Ascending aorta (tissue), 2 donors: ENCODE measurements at places on chromosomes 11 and 22. TPM values are rescaled to one million over a fixed set of nuclear protein-coding genes. Genes with fewer than 3 reads are reported as not detected.

GRCh38 chr11:86021377-86021776 is 47.5 kb downstream of the PICALM start:
- no peak for DNase-seq

DNA sequence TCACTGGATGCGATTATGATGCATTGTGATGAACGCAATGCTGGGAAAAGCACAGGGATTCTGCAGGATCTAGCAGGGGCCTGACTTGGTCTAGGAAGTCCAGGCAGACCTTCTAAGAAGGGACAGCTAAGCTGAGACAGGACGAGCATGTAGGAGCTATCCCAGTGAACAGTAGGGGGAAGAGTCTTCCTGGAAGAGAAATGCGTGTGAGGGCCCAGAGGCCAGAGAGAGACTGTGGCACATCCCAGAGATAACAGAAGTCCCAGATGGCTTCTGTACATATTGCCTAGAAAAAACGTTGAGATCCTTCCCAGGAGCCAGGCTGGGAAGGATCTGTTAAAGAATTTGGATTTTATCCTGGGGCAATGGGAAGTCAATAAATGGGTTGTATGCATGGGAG is 24.6 kb downstream of the RCN1 start:
- no peak for DNase-seq

XKR3 gene
- not detected for total RNA-seq

- DNase-seq, result no peak
Measured at GRCh38 chr11:126465573-126466188, 110.2 kb downstream of the ST3GAL4 start.

DNA sequence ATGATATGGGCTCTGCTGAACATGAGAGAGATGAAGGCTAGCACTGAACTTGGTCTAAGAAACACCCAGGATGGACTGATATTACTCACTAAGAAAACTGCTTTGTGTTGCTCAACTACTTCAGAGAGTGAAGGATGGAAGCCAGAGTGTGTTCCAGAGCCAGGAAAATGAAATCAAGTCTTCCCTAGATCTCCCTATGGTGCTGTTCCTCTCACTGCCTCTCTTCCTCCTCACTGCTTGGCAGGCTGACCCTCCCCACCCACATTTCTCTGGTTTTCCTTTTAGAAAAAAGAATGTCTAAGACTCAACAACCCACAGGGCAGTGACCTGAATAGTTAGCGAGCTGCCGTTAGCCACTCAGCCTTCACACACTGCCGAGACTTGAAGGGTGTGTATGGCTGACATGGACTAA is 65.6 kb downstream of the CCDC81 start:
- peak; percentile 82 for DNase-seq

DKK3 gene
- total RNA-seq, result 433 TPM

- no peak for DNase-seq
Measured at GRCh38 chr11:120021978-120022377, 115.9 kb downstream of the TRIM29 start.

GRCh38 chr11:95296165-95296564 is 65.2 kb upstream of the SESN3 start:
- no peak for DNase-seq

- DNase-seq, result no peak
Measured at GRCh38 chr11:111336582-111337256, 38.4 kb downstream of the POU2AF3 start.

EFCAB6 gene
- total RNA-seq, result 8.6 TPM

ANO1 gene
- total RNA-seq, result 244 TPM

ALDH3B2 gene
- not detected for total RNA-seq

TRAPPC4 gene
- total RNA-seq, result 41.0 TPM

FAM83F gene
- total RNA-seq, result not detected

DNA sequence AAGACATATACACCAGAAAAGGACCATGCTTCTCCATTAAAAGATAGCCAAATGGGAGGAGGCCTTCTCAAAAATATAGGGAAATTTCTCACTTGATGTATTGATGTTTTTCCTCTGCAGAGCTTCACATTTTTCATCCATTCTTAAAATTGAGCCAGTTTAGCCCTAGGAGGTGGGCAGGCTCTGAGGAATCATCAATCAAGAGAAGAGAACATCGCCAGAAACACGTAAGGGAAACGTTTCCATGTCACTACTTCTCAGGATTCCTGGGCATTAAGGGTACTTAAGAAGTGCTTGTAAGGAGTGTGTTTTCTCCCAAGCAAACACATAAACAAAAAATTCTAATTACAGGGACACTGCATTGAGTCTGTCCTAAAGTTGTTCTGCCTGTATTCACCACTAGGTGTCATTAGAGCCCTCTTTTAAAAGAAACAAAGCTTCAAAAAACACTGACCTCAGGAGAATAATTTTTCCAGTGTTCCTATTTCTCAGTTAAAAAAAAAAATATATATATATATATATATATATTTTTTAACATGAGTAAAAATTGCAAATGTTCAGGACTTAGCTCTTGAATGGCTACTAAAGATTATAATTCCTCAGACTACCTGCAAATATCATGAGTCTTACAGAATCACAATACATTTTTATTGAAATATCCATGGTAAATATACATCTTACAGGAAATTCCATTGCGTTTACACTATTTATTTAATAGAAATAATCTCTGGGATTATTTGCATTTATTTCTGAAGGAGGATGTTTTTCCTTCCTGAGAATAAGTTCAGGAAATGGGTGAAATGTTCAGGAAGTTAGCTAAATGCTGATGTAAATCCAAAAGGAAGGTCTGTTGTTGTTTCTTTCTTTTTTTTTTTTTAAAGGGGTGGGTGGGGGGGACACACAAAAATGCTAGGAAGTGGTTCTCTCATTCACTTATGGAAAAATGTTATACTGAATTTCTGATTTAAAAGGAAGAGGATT is 16.0 kb downstream of the FZD4 start:
- DNase-seq, result no peak

OR8D1 gene
- not detected for total RNA-seq

SBF2 gene
- total RNA-seq, result 34.5 TPM

GRCh38 chr11:46308631-46309419 is 31.4 kb downstream of the CREB3L1 start:
- DNase-seq, result no peak

- no peak for DNase-seq
Measured at GRCh38 chr22:45547731-45548130, 45.0 kb downstream of the FBLN1 start.

DNA sequence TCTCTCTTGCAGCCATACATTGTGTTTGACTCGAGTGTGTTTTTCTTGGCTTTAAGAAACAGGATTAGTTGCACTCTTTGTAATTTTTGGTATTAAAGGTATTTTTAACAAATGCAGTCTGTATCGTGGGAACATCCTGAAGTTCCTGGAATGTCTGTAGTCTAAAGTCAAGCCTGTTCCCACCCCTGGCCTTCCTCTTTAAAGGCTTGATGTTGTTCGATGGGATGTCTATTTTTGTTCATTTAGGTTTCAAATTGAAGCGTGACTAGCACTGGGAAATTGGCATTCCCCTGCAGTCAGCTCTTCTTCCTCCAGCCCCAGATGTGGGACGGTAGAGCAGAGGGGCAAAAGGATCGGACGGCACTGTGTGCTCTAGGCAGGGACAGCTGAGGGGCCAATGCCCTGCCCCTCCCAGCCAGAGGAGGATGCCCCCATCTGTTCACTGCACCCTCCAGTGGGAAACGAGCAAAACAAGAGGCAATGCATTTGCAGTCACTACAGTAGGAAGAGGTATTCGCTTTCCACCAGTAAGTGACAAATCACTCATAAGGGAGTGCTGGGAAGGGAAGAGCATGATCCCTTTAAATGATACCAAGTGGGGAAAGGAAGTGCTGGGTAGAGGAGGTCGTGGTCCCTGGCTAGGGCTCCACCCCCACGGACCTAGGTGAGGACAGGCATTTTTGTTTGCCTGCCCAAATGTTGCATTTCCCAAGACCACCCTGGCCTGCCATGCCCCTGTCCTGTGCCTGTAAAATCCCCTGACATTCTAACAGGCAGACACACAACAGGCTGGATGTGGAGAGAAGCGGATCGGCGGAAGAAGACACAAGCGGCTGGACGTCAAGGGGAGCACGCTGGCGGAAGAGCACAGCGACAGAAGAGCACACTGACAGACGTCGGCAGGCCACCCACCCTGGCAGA is 47.4 kb upstream of the SEPTIN5 start:
- no peak for DNase-seq

DNA sequence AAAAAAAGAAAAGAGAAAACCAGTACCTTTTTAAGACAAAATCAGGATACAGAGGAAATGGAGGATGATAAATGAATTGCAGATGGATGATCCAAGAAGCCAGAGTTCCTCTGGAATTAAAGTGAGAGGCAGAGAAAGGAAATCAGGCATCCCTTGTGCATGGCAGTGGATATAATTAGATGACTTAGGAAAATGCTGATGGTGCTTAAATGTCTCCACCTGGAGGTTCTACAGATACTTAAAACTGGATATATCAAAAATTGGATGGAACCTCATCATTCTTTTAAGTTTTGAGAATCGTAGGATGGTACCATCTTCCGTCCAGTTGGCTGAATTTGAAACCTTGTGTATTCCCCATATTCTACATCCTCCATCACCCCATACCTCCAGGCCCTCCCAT is 1040.0 kb downstream of the NTM start:
- no peak for DNase-seq

- DNase-seq, result no peak
Measured at GRCh38 chr22:43745411-43745770, 66.7 kb downstream of the EFCAB6 start.

OSBP2 gene
- total RNA-seq, result 0.53 TPM

GRCh38 chr11:58912124-58912523 is 27.2 kb upstream of the GLYATL1 start:
- no peak for DNase-seq

- no peak for DNase-seq
Measured at GRCh38 chr11:12698048-12698447, 23.8 kb downstream of the TEAD1 start.

GPHA2 gene
- not detected for total RNA-seq

KRTAP5-8 gene
- total RNA-seq, result not detected

- DNase-seq, result no peak
Measured at GRCh38 chr11:90753546-90753945, 530.7 kb upstream of the CHORDC1 start.

- no peak for DNase-seq
Measured at GRCh38 chr11:129323896-129324502, 51.6 kb upstream of the BARX2 start.

GRCh38 chr11:34284811-34285481 is 72.9 kb downstream of the ABTB2 start:
- DNase-seq, result no peak

GRCh38 chr11:10581481-10582019 is 13.1 kb upstream of the LYVE1 start:
- DNase-seq, result peak; percentile 52

RCOR2 gene
- not detected for total RNA-seq

- DNase-seq, result no peak
Measured at GRCh38 chr22:42222140-42222539, 48.3 kb downstream of the TCF20 start.

BLID gene
- total RNA-seq, result not detected

- DNase-seq, result no peak
Measured at GRCh38 chr11:129295746-129296145, 79.9 kb upstream of the BARX2 start.
